ENCODE measurements at places on chromosomes 1 and 21.

- no peak for DNase-seq
Observed at GRCh38 chr1:155037851-155038441, 4.3 kb downstream of the DCST1 start.

- DNase-seq = no peak
Observed at GRCh38 chr1:81827942-81828341, 27.2 kb downstream of the ADGRL2 start.

DNA sequence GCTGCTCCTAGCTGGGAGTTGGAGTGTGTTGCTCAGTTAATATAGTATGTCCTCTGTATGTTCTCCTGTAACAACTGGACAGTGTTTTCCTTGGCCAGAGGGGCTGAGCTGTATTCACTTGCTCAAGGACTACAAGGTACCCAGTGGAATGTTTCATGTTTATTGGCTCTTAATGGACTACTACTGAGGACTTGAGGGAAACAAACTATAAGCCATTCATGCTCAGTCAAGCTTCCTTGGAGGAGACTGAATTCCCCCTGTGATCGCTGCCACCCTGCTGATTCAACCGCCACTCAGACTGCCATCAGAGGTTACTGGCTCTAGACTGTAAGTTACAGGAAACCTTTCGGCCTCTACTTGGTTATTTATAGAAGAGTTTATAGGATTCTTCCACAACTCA lies 166.6 kb downstream of the ZC3H11B start:
- no peak for DNase-seq

GRCh38 chr1:17743008-17743647 lies 12.0 kb upstream of the ACTL8 start:
- DNase-seq = no peak

DNA sequence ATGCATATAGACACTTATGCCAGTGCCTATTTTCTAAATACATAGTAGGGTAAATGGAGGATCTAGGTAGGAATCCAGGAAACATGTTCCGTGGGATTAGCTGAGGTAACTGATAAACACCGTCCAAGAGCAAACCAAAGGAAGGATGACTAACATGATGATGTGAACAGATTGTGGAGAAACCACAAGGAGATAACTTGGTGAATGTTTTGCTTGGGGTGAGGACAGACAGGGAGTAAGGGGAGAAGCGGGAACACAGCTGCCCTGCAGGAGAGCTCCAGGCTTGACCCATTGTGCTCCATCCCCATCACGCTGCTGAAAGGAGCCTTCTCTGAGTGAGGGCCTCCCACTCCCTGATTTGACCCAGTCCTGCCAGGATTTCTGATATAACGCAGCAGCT lies 87.0 kb upstream of the ZC3H11B start:
- DNase-seq = no peak

DNA sequence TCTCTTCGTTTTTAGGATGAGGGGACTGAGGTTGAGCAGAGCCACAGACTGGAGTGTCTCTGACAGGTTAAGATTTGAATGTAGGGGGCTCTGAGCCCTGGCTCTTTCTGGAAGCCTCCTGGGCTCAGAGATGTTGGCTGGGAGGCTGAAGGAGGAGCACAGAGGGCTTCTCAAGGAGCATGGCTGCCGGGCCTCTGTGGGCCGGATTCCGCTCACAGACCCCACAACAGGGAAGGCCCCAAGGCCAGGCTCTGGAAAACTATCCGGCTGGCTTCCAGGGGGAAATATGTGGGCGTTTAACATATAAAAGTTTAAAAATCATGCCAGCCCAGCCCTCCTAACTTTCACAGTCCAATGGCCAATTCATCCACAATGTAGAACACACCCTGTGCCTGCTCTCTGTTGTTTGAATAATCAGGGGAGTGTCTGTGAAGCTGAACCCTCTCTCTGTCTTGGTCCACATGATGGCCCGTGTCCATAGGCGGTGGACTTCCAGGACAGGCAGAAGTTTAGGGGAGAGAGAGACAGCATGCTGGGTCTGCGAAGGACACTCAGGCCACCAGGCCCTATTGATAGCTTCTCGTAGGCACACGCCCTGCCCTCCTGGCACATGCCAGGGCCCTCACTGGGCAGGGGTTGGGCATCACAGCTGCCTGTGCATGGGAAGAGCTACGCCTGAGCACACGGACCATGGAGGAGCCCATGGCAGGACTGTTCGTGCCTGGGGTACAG lies 10.8 kb downstream of the OBSCN start:
- DNase-seq = no peak

DNA sequence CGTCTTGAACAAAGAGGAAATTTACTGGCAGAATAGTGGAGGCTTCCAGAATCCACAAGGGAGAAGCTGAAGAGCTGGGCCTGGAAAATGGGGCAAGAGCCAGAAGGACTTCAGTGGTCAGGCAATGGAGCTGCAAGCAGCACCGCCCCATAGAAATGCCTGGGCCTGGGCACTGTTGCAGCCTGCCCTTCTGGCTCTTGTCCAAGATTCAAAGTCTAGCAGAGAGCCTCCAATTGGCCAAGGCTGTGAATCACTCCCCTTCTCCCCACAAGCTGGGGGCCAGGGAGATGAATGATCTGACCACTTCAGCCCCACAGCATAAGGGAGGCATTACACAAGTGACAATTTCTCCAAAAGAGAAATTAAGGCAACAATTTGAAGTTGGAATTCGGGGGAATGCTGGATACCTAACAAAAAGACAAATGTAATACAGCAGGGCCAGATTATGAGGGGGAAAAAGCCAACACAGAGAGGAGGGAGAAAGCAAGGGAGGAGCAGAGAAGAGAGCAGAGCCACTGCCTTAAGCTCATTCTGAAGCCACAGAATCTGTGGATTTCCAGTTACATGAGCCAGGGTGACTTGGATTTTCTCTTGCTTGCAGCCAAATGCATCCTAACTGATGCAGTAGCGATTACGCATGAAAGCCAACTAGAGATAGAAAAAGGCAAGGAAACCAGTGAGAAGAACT lies 80.3 kb downstream of the LRIG2 start:
- no peak for DNase-seq

- no peak for DNase-seq
Observed at GRCh38 chr1:169568497-169568896, 17.8 kb downstream of the F5 start.

DNA sequence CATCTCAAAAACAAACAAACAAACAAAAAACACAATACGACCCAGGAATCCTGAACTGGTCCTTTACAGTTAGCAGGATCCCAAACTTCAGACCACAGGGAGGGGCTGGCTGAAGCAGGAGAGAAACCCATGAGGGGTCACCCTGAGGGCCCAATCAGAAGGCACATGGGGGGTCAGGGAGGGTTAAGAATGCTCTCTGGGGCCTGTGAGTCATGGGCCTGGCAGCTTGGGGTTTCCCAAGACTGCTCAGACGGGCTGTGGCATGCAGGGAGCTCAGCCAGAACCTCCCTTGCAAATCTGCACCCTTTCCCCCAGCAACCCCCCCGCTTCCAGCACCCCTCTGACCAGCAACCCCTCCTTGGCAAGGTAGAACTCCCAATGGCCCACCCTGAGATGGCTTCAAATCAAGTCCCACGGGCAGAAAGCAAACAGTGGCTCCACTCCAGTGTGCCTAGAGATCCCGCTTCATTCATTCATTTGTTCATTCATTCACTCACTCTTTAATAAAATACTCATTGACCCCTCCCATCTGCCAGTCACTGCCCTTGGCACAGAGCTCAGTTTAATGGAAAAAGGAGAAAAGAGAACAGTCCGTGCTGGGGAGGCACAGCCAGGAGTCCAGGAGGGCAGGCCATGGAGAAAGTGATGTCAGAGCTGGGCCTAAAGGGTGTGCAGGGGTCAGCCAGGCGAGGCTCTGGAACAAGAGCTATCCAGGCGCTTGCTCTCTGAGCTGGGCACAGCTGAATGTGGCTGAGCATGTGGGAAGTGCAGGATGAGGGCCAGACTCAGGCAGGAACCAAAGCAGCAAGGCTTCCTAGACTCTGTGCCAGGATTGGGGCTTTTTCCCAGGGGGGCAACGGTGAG lies 8.2 kb downstream of the UQCRHL start:
- DNase-seq = no peak

- DNase-seq = no peak
Observed at GRCh38 chr1:226029568-226030225, 30.6 kb upstream of the SDE2 start.

- no peak for DNase-seq
Observed at GRCh38 chr1:219507437-219507836, 105.5 kb downstream of the ZC3H11B start.

GRCh38 chr21:34956416-34957316 lies 92.4 kb downstream of the RUNX1 start:
- DNase-seq = no peak

- peak; percentile 44 for DNase-seq
Observed at GRCh38 chr1:153490272-153491051, 30.0 kb upstream of the S100A7 start.

DNA sequence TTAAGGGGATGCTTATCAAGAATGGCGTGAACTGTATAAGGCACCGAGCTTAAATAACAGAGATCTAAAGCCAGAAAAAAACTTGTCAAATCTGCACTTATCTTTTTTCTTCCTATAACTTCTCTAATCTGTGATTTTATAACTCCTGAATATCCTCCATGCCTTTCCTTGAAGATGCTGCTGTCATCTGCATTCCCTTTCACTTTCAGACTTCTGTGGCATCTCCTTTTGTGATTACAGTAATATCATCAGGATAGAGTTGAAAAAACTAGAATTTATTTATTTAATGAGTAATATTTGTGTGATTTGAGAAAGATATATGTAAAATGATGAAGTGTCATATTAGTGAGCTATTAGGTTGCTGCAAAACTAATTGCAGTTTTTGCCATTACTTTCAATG lies 357.8 kb upstream of the PTBP2 start:
- no peak for DNase-seq

DNA sequence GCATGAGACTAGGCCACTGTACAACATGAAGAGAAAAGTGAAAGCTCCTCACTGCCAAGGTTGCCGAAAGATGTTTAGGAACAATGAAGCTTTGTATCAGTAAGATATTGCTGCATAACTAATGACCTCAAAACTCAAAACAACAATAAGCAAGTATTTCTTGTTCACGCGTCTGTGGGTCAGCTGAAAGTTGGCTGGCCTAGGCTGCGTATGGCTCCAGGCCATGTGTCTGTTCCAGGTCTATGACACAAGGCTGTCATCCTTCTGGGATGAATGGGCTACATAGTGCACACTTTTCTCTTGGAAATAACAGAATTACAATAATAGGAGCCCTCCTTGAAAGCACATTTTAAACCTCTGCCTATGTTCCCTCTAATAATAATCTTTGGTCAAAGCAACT lies 515.9 kb downstream of the PLPP3 start:
- DNase-seq = no peak

DNA sequence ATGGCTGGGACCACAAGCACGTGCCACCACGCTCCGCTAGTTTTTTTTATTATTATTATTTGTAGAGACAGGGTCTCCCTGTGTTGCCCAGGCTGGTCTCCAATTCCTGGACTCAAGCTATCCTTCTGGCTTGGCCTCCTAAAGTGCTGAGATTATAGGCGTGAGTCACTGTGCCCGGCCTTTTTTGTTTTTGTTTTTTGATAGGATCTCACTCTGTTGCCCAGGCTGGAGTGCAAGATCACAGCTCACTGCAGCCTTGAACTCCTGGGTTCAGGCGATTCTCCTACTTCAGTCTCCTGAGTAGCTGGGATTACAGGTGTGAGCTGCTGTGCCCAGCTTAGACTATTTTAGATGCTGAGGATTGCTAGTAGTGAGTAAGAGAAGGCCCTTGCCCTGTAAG lies 11.8 kb upstream of the RNF11 start:
- DNase-seq = no peak

DNA sequence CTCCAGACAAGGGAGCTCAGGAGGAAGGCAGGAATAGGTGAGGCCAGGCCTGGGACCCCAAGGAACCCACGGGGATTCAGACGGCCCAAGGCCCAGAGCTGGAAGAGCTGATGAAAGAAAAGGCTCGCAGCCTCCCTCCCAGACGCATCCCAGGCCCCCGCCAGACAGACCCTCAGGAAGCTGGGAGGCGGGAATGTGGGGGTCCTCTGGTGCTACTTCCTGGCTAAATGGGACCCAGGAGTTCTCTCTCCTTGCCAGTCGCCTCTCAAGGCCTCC lies 430 bp downstream of the FBXO2 start:
- no peak for DNase-seq

DNA sequence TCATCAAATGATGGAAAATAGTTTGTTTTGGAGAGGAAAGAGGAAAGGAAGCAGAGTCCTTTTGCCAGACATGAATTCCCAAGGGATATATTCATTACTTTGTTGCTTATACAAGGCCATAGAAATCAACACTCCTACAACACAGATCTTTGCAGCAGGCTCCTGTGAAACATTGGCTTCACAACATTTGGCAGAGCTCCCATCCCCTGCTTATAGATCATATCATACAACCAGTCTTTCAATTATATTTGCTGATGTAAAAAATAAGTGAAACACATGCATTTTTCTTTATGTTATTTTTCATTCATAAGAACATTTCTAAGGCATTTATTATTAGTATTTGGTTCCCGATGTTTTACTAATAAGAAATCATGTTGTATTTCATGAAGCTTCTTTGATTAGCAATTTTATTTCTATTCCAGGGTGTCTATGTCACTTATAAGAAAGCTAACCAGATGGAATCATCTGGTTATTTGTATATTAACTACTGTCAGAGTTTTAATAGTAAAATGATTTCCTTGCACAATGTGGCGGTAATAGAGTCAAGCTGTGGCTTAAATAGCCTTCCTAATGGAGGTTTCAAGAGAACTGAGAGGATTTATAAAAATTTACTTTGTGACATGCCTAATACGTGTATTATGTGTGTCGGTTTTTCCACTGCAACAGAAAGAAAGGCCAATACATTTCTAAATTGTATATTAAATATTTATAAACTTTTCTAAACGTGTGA lies 470.3 kb upstream of the NCAM2 start:
- DNase-seq = no peak

GRCh38 chr1:153752072-153752471 lies 23.1 kb upstream of the SLC27A3 start:
- DNase-seq = no peak

- no peak for DNase-seq
Observed at GRCh38 chr1:93694039-93694438, 12.4 kb upstream of the BCAR3 start.

GRCh38 chr1:236952246-236953003 lies 51.8 kb downstream of the MT1HL1 start:
- no peak for DNase-seq

GRCh38 chr1:22483121-22483520 lies 31.5 kb downstream of the ZBTB40 start:
- no peak for DNase-seq

GRCh38 chr1:228272331-228272791 lies 64.5 kb downstream of the OBSCN start:
- no peak for DNase-seq

DNA sequence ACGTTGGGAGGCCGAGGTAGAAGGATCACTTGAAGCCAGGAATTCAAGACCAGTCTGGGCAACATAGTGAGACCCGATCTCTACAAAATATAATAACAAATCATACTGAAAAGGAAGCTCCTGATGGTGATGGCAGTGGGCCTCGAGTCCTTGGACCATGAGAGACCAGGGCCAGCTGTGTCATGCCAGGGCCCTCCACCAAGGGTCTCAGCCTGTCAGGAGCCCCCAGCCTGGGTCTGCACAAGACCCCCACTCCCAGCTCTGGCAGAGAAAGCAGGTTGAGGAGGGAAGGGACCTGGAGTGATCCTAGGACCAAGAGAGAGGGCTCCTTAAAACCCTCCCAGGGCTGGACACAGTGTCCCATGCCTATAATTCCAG lies 6.7 kb upstream of the CTRC start:
- no peak for DNase-seq

- peak; percentile 56 for DNase-seq
Observed at GRCh38 chr1:216184126-216184680, 239.0 kb downstream of the USH2A start.
